SHP77 treated with DMSO at 0.1 percent for 48 hours (cell line): ENCODE measurements at places on chromosomes 1 and 21.

DNA sequence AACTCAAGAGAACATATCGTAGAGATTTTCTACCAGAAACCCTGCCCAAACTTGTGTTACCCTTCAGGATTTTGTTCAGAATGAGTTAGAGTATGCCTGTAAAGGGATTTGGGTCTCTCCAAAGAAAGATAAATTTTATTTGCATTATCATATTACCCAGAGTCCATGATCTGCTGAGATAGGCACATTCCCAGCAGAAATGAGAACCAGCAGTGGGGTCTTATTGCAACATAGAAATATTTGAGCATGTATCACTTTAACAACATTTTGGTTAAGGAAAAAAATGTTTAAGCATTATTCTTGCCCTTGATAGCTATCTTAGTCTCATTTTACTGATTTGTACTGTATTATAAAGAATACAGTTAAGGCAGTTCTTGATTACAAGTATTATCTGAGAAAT lies 10.6 kb downstream of the VCAM1 start:
- DNase-seq = no peak

DNA sequence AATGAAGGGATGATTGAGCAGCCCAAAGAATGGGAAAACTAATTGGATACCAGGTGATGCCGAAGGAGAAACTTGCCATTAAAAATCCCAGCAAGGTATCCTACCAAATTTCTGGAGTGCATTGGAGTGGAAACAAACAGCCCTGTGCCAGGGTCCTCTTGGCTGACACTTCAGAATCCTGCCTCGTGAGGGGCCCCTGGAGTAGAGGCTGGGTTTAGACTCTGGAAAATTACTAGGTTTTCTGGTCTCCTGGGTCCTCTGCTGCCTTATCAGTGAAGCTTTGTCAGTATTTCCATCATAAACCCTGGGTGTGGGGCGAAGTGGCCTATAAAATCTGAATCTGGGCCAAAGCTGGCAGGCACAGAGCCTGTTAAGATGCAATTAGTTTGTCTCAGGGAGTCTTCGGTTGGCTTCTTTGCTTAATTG lies 289.2 kb upstream of the USP24 start:
- no peak for DNase-seq

DNA sequence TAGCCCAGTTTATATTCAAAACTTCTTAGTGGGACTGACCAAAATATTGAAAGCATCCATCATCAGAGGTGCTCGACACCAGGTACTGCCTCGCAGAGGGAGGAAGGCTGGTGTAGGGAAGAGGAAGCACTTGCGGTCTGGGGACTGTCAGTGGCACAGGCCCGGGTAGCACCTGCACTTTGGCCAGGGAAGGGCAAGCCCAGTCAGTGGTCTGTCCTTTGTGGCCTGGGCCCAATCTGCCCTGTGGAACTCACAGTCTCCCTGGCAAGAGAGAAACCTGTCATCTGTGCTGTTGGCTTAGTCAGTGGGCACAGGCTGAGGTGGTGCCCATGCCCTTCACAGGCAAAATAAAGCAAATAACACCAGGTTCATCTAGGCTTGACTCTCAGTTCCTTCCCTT lies 77.4 kb downstream of the SYT6 start:
- DNase-seq = no peak

GRCh38 chr1:53396573-53397268 lies 62.5 kb upstream of the DMRTB1 start:
- DNase-seq = no peak

DNA sequence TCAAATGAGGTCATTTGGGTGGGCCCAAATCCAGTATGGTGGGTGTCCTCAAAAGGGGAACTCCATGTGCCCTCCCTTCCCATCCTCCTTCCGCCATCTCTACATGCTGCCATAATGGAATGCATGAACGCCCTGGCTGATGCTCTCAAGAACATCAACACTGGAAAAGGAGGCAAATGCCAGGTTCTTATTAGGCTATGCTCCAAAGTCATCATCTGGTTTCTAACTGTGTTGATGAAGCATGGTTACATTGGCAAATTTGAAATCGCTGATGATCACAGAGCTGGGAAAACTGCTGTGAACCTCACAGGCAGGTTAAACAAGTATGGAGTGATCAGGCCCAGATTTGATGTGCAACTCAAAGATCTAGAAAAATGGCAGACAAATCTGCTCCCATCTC lies 16.6 kb upstream of the TRIM45 start:
- no peak for DNase-seq

DNA sequence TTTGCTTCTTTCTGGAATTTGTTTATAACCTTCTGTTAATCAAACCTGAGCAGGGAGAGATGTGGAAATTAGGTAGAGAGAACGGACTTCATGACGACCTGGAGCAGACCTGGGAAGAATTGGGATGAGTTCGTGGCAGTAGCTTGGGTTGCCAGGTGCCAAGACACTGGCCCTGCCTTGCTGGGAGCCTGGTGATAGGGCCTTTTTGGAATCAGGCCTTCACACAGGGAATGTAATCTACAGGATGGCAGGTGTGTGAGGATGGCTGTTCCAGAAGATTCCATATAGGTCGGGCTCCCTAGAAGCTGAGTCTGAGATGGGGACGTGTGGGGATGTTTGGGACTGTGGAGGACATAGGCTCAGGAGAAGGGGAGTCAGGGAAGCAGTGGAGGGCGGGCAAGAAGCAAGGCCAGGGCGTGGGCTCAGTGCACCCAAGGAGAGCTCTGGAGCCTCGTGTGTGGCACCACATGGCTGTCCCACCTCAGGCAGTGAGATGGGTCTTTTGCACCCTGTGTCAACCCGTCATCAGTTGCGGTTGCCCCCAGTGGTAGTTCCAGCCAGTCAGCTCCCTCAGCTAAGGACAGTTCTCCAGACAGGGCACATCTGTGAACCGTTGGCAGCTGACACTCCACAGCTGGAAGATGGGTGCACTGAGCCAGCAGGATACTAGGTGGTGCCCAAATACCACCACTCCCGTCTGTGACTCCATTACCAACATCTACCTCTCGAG lies 395.9 kb downstream of the MATN1 start:
- no peak for DNase-seq

DNA sequence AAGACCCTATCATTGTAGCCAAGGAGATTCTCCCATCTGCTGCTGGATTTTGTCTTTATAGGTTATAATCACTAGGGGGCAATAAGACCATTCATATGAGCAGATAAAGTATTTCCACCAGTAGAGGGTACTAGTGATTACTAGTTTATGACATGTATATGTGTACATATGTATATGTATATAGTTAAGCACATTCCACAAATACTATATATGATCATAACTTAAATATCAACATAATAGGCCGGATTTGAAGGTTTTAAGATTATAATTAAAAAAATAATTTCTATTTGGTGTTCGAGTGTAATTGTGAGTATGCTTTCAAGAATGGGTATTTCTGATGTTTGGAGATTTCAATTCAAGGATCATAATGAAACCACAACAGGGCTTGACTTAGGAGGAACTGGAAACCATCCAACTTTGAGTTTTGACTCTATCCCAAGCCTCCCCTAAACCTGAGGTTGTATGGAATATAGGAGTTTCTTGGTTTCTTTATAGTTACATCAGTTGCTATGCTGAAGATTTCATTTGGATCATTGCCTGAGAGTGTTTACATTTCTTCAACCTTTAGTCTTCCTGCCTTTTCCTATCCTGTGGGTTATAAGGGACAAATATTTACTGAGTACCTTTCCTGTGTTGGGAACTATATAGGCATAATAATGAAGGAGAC lies 16.9 kb downstream of the TCEANC2 start:
- peak; percentile 24 for DNase-seq

DNA sequence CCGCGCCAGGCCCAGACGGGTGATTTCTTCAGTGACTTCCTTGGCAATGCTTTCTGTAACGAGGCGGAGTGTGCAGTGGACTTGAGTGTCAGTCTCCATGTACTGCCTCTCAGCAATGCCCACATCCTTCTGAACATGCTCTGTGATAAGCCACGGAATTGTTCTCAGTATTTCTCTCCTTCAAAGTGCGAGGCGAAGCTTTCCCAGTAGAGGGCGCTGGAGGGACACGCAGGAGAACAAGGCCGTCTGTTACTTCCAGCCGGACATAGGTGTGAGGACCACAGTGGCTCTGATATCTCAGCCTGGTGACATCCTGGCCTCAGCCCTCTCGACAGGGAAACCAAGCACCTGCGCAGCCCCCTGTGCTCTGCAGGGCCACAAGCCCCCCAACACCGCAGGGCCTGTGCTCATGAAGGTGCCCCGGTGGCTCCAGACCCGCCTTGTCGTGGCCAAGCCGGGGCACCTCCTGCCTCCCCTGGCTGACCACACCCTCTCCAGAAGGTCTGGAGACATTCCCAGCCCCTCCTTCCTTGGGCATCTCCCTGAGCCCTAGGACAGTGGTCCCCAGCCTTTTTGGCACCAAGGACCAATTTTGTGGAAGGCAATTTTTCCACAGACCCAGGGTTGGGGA lies 46.1 kb upstream of the BACE2 start:
- DNase-seq = peak; percentile 14

DNA sequence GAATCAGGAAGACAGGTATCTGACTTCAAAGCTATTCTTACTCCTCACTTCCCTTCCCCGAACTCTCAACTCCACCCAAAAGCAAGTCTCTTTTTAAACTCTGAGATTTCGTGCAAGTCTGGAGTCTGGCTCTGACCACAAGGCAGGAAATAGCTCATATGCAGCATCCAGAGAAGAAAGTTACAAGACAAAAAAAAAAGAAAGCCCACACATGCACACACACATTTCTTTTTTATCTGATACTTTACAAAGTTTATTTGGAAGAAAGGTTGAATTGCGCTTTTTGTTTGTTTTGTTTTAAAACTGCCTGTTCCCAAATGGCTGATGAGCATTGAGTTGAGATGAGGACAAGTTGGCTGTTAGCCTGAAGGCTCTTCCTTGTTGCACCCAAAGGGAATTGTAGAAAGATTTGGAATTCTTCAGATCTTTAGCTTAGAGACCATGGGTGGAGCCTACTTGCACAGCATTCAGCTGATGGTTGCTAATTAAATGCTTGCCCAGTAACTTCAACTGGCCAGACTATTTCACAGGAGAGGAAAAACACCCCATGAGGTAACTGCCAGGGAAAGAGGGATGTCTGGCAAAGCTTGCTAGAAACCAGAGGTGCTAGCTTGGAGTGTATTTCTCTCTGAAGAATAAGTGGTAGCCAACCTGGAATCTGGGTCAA lies 490.3 kb downstream of the TTLL7 start:
- DNase-seq = no peak

GRCh38 chr1:218705391-218705790 lies 360.3 kb downstream of the TGFB2 start:
- DNase-seq = no peak

GRCh38 chr21:43752758-43753438 lies 23.2 kb downstream of the CSTB start:
- DNase-seq = no peak

GRCh38 chr1:155035936-155036335 lies 2.3 kb downstream of the DCST1 start:
- DNase-seq = no peak

- DNase-seq = peak; percentile 100
Observed at GRCh38 chr1:151281225-151281968, 702 bp upstream of the ZNF687 start.

DNA sequence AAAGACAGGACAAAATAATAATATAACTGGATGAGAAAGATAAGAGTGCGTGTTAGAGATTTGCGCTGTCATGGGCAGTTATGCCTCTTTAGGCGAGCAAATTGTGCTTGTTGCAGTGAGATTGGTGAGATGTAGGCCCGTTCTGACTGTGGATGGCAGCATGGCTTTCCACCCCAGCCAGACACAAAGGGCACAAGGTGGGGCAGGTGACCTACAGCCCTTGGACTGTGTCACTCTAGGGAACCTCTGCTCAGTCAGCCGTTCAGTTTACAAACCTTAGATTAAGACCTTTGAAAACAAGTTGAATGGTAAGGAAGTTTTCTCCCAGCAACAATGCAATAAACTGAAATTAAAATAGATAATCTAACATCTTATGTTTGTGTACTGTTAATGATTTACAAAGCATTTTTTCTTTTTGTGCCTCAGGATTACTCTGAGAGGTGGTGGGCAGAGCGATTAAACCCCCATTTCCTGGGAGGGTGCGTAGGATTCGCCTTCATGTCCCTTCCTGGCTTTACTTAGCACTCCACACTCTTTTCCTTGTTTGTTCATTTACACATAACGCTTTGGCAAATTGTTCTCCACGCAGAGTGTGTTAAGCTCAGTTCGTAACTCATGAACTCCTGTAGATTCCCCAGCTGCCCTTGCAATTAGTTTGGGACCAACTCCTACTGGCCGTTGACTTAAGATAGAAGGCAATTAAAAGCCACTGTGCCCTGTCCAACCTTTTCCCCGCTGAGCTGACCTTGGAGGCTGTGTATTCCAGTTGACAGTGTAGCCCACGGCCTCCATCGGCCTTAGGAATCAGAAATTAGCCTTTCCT lies 58.1 kb upstream of the IGSF5 start:
- no peak for DNase-seq

DNA sequence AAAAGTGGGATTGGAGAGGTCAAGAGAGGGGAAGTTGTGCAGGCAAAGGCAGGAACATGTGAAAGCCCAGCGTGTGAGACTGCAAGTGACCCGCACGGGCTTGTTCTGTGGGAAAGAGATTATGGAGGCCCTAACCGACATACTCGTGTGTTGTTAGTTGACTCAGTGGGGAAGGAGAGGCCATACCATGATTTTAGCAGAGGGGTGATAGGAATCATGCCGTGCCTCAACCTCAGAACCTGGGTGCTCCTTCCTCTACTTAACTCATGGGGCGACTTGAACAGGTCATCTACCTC lies 19.3 kb downstream of the PGLYRP3 start:
- no peak for DNase-seq

GRCh38 chr1:188822248-188822647 lies 1655.4 kb downstream of the BRINP3 start:
- DNase-seq = no peak

DNA sequence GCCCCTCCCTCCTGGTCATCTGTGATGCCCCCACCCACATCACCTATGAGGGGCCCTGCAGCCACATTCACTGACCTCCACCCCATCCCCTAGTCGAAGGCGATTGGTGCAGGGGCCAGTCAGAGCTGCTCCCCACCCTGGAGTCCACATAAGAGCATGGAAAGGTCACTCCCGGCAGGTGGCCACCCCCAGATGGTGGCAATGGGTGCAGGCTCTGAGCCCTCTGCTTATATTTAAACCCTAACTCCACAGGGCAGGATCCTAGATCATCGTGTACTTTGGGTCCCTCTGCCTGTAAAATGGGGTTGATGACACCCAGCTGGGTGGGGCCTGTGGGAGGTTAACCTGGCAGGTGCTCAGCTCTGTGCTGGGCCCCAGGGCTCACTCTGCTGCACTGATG lies 186.8 kb upstream of the C1orf174 start:
- no peak for DNase-seq

- DNase-seq = peak; percentile 30
Observed at GRCh38 chr1:42922687-42923366, 35.8 kb downstream of the SLC2A1 start.
